ENCODE measurements at places on chromosomes 4 and X.

- DNase-seq, result no peak
Measured at GRCh38 chrX:10043386-10043785, 76.2 kb downstream of the CLDN34 start.

GRCh38 chr4:96983830-96984229, 1143.9 kb downstream of the PDHA2 start:
- no peak for DNase-seq

- DNase-seq, result no peak
Measured at GRCh38 chrX:97867266-97867665, 983.6 kb downstream of the RPA4 start.

DNA sequence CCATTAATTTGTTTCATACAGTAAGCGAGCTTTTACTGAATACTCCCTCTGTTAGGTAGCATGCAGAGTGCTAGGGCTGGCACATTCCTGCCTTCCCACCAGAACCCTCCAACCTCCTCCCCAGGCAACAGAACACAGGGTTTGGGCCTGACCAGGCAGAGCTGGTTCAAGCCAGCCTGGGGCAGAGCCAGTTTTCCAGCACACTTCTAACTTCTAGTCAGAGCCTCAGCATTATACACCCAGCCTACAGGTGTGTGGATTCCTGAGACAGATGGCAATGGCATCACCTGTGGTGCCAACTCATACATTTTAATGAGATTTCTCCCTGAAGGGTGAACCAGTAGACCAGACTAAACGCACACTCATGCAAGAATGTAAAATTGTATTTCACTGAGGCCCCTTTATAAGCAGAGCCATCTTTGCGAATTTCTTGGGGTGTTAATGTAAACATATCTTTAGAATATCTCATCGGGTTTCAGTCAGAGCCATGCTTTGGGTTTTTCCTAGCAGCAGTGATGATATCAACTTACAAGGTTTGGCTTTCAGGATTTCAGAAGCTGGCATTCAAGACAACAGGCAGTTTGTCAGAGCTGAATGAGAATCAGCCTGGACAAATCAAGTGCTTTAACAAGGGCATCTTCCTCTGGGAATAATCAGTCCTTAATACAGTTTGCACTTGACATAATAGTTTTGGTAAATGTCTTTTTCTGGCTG, 92.0 kb downstream of the GATB start:
- DNase-seq, result no peak

- no peak for DNase-seq
Measured at GRCh38 chr4:11261066-11261850, 167.4 kb downstream of the HS3ST1 start.

DNA sequence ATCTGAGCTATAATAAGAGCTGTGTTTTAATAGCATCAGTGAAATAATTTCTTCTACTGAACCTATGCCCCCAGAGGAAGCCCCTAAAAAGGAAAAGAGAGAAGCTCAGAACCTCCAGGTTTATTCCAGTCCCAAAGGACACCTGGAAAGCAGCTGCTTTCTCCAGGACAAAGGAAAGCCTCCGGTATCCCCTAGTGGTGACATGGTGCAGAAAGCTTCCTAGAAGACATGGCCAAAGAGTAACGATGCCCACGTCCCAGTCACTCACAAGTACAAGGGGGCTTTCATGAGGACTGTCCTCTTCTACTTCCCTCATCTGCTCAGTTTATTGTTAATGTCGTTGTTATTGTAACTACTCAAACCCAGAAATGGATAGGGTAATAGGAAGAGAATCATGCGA, 343.9 kb downstream of the UNC5C start:
- DNase-seq, result no peak

DNA sequence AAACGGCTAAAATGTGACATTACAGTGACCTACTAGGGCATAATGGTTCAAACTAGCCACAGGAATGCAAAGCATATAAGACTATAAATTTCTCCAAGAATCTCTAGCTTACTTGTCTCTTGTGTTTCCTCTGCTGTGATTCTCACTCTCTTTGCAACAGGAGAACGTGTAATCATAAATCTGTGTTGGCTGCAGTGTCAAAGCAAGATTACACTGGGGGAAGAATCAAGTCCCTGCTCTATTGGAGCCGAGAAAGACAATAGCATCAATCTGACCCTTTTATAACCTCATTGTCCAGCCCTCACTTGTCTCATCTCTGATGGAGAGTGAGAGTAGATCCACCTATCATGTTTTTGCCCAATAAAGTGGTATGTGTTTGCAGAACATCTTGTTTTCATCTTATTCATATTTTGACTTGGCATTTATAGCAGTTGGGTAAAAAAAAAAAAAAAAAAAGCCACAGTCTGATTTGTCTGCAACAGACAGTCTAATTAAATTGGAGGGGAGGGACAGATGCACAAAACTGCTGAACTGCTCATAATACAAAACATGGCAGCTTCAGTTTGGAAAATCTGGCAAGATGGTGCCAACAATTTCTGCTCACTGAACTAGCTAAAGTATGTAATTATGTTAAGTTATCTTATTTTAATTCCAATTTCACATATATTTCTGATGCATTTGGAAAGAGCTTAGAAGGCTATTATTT, 165.0 kb upstream of the GABRA2 start:
- DNase-seq, result no peak
